Stimulated activated CD8-positive, alpha-beta memory T cell treated with anti-CD3 and anti-CD28 coated beads, Interleukin-7, amount 100 ng/mL, for 4 hours (primary cell): ENCODE measurements at places on chromosomes 1 and 21.

DNA sequence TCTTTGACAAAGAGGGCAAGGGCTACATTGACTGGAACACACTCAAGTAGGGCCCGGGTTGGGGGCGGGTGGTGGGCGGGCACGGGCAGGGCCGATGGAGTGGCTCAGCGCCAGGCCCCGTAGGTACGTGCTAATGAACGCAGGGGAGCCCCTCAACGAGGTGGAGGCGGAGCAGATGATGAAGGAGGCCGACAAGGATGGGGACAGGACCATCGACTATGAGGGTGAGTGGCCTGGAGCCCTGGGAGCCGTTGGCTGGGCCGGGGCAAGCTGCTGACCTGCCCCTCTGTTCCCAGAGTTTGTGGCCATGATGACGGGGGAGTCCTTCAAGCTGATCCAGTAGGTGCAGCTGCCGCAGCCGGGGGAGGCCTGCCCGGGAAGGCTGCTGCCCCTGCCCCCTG is 1.8 kb downstream of the CALML6 start:
- DNase-seq = no peak

- no peak for DNase-seq
Observed at GRCh38 chr1:30815556-30815955, 58.0 kb upstream of the LAPTM5 start.

DNA sequence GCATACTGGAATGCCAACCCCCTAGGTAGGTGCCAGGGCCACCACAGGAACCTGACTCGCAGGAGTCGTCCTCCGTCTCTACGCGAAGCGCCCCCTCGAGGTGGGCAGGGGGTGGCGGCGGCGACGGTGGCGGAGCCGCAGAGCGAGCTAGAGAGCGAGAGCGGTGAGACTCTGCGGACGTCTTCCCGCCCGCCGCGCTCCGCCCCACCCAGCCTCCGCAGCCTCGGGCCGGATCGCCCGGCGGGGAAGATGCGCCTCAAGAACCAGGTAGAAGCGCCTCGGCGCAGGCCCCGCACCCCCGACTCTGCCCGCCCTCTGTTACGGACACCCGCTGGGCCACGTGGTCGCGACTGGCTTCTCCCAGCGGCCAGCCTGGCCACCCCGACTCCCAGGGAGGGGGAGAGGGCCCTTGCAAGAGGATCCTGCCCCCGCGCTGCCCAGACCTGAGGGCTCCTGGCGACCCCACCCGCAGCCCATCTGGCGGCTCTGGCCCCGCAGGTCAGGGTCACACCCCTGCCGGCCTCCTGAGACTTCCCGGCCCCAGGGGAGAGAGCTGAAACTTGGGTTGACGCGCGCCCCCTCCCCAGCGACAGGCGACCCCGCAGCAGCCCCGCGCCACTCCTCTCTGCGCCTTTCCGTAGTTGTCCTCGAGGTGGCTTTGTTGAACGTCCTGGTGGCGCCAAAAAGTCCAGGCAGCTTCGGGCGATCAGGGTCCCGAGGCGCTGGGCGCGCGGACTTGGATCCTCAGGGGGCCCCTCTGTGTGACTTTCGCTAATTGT is 24.4 kb upstream of the AGBL4 start:
- DNase-seq = no peak

GRCh38 chr1:208431721-208432120 is 187.5 kb upstream of the PLXNA2 start:
- no peak for DNase-seq

DNA sequence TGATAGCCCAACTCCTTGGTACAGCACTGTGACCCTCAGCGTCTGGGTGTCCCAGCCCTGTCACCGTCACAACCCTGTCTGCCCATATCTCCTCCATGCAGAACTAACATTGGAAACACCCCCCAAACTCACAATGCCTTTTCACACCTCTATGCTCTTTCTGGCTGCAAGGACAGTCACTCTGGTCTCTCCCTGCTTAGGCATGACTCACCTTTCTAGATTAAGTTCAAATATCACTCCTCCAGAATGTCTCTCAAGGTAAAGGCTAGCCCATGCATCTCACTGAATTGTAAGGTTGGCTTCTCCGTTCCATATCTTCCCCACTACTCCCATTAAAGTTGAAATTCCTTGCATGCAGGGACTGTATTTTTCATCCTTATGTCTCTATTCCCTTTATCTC is 17.0 kb upstream of the CAPN8 start:
- DNase-seq = no peak

- no peak for DNase-seq
Observed at GRCh38 chr21:10521091-10521598, at the start of gene TPTE. Gene TPTE (plus strand): TSS chr21:10521583. CDS start chr21:10538724, 17,141 bp downstream.

DNA sequence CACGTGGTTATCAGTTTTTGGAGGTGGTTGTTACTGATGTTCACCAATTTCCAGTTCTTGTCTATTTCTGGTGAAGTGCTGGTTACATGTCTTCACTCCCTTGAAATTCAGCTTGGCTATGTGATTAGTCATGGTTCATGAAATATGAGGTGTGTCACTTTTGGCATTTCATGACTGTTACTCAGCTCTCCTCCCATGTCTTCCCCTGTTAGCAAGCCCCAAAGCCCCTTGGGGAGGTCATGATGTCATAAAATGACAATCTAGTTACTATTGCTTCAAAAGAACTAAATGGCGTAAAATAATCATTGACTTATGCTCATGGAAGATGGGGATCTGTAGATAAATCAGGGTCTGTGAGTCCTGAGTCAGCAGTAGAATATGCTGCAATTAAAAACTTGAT is 425.1 kb downstream of the SETD4 start:
- no peak for DNase-seq

- no peak for DNase-seq
Observed at GRCh38 chr1:178282949-178283367, 189.1 kb downstream of the RASAL2 start.

GRCh38 chr1:55702064-55702463 is 486.9 kb upstream of the USP24 start:
- no peak for DNase-seq
